ELR (cell line): ENCODE measurements at places on chromosomes 11 and 22.

DNA sequence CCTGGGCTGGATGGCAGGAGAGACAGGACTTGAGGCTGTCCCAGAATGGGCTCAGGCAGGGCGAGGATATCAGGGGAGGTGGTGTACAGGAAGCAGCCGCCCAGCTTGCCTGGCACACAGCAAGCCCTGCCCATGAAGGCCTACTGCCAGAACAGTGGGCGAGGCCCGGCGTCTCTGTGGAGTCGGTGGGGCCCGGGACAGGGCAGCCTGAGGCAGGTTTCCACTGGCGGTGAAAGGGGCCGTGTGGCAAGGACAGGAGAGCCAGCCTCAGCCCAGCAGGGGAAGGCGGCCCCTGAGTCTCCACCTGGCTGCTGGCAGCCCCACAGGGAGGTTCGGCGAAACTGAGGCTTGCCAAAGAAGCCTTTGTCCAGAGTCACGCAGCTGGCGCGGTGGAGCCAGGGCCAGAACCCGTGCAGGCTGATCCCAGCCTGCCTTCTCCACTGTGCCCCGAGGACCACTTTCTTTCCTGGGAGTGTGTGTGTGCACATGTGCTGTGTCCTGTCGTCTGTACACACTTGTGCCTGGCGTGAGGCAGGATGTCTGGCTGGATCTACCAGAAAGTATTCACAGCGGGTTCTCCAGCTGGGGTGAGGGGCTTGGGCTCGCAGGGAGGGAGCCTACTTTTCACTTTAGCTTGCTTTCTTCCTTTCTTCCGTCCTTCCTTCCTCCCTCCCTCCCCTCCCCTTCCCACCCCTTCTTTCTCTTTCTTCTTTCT, 1.2 kb downstream of the TSPO start:
- DNase-seq, result peak; percentile 65

GRCh38 chr22:36391638-36392037, 3.9 kb upstream of the MYH9 start:
- no peak for DNase-seq

DNA sequence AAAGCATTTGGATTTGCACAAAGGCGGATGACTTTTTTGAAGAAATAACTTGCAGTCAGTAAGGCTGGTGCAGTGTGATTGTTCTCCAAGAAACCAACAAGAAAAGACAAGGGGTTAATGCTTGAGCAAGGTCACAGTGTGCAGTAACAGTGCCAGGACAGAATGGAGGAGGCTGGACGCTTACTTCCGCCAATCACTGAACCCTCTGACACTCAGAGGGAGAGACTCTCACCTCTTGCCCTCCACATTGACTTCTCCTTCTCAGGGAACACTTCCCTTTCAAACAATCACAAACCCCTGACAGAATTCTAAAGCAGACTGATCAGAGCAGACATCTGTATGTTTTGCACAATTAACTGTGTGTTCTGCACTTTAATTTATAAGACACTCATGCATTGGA, 228.4 kb downstream of the BLID start:
- no peak for DNase-seq

GRCh38 chr22:19129871-19130270, 1.2 kb upstream of the TSSK2 start:
- no peak for DNase-seq

DNA sequence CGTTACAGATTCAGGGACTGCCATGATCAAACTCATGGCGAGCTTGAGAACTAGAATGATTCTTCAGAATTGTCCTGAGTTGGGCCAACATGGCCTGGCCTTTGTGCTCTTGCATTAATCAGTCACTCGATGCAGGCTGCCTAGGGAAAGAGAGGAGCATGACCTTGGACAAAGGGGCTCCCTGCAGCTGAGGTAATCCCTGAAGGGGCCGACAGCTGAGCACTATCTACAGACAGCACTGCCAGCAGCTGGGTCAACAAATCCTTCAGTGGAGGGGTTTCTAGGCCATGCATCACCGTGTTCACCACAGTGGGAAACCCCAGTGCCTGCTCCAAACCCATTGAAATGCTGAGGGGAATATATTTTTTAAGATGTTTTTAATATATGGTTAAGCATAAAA, 159.5 kb upstream of the POU2AF2 start:
- no peak for DNase-seq

DNA sequence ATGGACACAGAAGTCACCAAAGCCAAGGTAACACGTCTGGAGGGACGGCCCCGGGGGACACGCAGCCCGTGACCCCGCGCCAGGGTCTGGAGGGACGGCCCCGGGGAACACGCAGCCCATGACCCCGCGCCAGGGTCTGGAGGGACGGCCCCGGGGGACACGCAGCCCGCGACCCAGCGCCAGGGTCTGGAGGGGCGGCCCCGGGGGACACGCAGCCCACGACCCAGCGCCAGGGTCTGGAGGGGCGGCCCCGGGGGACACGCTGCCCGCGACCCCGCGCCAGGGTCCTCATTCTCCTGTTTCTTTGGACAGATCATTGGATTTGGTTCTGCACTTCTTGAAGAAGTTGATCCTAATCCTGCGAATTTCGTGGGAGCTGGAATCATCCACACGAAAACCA, 27.1 kb downstream of the MUC6 start:
- no peak for DNase-seq

GRCh38 chr11:92340839-92341238, 116.2 kb downstream of the FAT3 start:
- peak; percentile 3 for DNase-seq
